Gastrocnemius medialis (tissue), 4 donors: ENCODE measurements at places on chromosomes 16 and 17.

- DNase-seq = no peak
Measured at GRCh38 chr16:68768175-68768574, 31.1 kb downstream of the CDH1 start.

DNA sequence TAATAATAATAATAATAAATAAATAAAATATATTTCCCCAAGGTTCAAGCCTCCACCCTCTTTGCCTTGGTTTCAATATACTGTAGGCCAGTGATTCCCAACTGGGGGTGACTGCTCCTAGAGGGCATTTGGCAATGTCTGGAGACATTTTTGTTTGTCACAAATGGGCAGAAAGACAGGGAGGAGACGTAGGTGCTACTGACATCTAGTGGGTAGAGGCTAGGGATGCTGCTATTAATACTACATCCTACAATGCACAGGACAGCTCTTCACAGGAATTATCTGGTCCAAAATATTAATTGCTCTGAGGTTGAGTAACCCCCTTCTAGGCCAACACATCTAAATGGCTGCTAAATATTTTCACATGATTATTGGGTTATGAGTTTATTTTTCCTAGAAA is 12.8 kb upstream of the PRR14 start:
- DNase-seq = no peak

DNA sequence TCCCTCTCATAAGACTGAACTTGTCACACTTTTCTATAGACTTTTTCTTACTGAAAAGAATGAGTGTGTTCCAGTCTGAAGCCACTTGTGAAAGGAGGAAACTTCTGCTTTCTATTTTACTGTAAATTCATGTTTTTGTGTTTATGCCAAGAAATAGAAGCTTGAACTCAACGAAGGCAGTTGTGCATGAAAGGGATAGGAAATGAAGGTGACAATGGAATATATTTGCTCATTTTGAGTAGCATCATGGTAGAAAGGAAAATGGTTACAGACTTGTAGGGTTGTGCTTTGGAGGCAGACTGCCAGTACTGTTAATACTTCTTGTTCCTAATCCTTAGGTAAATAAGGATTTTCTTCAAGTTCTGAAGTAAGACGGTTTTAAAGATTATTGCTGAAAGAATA is 8.1 kb downstream of the CLTC start:
- DNase-seq = no peak

DNA sequence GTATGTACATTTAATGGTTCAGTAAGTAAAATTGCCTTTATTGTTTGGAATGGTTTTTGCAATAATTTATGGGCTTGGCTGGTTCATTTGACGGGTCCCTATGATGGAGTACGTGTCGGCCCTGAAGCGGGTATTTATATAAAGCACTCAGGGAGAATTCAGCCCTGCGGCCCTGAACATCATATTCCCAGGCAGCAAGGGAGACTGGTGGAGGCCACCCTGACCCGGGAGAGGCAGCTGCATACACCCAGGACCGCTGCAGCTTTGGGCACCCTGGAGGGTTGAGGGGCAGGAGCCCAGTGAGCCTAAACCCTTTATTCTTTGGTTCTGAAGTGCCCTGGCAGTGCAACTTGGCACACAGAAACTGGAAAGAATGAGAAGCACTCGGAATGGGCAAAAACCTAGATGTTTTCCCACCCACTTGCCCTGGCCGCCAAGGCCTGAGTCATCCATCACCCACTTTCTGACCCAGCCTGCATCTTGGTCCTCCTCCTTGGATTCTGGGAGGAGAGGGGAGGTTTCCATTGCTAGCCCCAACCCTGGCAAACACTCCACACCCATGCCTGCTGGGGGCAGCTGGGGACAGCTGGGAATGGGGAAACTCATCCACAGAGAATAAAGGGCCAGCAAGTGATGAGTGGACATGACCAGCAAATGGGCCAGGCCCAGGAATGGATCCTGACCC is 162.2 kb upstream of the TNRC6C start:
- DNase-seq = no peak

DNA sequence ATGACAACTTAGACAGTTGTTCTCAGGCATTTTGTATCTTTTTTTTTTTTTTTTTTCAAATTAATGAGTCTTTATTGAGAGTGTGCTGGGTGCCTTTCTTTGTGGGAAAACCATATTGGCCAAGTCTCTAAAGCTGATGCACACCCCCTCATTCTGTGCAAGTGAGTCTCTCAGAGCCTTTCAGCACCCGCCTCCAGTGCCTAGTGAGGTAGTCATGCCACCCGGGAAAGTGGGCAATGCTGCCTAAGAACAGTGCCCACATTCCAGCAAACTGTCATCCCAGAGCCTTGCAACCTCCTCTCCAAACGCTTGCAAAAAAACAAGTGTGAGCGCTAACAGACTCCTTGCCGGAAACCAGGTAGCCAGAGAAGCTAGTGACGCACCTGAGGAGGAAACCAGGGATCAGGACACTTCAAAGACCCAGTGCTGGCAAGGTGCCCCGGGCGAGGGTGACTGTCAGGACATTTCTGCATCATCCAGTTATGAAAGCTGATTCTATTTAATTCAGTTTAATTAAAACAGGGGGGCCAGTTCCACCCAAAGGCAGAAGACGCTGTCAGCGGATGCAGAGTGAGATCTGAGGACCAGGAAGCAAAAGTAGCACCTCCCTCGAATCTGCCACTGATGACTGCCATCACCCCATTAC is 34.9 kb downstream of the SMARCE1 start:
- no peak for DNase-seq

DNA sequence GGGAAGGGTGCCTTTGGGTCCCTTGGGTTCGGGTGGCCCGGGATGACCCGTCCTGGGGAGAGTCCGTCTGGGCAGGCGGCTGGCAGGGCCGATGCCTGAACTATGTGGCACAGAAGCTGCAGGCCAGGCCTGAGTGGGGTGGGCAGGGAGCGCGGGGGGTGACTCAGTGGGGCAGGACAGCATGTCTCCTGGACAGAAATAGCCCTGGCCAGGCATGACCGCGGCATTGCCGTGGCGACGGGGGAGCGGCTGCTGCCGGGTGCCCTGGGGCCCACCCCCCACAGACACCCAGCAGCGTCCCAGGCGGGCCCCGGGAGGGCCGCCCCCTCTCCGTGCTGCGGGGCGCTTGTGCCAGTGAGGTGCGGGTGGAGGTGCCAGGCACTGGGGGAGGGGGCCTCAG is 1.8 kb upstream of the C1QTNF8 start:
- DNase-seq = peak; percentile 96

GRCh38 chr16:15885560-15886001 is 2.8 kb downstream of the CEP20 start:
- DNase-seq = no peak

GRCh38 chr16:11066261-11066870 is 122.0 kb downstream of the CLEC16A start:
- DNase-seq = no peak

- DNase-seq = peak; percentile 39
Measured at GRCh38 chr16:23678430-23679273, at the start of gene PLK1. Gene PLK1 (plus strand): TSS chr16:23678889. CDS start chr16:23678933, 44 bp downstream.

DNA sequence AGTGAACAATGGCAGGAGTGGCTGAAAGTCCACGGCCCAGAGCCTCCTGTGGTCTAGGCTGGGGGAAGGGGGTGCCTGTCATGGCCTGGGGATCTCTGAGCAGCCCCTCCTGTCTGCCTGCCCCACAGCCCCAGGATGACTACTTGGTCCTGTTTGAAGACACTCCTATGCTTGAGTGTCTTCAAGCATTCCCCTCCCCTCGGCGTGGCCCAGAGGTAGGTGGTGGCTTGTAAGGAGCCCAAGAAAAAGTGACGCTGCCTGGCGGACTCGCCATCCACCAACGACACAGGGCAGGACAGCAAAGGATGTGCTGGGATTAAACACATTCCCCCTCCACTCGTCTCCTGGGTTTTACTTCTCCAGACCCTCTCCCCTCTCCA is 5.7 kb downstream of the SULT1A1 start:
- DNase-seq = no peak

DNA sequence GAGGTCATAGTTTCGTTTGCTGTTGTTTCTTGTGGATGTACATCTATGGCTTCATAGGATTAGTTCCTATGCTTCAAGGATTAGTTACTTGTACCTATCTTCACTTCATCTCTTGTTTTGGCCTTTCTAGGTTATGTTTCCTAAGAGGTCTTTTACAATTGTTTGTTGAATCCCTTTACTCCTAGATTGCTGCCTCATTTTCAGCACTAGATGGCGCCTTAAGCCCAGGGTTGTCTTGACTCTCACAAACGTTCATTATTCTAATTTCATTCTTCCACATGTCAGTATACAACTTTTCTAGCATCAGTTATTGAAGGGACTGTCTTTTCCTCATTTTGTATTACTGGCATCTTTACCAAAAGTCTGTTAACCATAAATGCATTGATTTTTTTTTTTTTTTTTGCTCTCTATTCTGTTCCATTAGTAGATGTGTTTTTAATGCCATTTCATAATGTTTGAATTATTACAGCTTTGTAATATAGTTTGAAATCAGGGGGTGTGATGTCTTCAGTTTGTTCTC is 45.0 kb upstream of the NACA2 start:
- no peak for DNase-seq
